ENCODE measurements at places on chromosomes 11 and 22.
A peak's percentile ranks its signal among the peaks of the same experiment; 100 is the strongest.

- peak; percentile 69 for DNase-seq
These were observed 10.4 kb upstream of the CDC42BPG start for GRCh38 chr11:64854534-64855502.

DNA sequence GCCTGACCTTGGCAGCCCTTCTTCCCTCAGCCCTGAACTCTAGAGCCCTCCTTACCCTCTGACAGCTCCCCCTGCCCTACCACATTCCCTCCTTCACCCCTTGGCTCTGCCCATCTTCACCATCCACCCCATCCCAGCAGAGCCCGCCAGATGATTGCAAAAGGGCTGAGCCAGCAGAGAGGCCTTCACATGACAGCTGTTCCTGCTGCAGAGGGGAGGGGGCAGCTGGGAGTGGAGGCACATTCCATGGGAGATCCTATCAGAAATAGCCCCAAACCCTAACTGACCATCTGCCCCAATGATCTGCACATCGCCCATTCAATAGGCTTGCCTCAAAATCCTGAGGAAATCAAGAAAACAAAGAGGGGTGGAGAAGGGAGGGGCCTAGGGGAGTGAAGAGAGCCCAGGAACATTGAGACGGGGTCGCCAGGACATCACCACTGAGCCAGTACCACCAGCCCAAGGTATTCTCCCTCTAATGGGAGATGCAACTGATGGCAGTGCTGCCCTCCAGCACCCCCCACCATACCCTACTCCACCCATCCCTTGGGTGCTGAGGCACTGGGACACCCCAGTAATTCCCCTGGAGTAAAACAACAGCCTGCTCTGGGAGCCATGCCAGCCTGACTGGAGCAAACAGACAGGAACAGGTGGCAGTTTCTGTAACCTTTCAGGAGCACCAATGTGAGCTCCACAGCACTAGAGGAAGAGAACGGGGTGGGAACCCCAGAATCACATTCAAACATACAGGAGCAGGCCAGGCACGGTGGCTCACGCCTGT is 8.0 kb upstream of the AHNAK start:
- DNase-seq, result no peak

DNA sequence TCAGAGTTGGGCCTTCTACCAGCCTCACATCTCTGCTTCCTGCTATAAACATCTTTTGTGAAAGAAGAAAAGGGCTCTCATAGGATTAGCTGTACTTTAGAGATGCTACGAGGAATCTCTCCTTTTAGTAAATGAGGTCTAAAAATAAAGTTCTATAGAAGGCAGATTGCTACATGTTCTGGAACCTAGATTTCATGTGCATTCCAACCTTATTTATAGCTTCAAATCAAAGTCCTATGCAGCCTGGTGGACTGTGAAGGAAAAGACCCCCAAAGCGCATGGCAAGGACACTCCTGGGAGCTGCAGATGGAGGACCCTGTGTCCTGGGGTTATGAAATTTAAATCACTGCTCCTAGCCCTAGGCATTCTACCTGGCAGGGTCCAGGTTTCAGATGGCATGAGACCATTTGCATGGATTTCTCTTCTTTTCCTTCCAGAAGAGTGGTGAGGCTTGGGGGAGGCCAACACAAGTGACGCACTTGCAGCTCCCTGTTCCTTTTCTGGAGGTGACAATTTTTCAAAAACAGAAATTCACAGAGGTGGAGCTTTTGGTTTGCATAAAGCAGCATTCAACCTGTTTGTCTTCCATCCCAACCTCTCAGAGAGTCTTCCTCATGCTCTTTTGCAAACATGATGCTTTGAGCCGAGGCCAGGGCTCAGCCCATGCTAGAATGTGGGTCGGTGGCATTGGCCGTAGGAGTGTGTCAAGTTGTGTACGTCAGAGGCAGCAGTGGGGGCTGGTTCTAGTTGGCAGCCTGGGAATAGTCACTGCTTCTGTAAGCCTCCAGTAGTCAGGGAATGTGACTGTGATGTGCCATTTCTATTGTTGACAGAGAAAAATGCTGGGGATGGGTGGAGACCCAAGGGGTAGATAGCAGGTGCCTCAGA is 6.3 kb downstream of the CRY2 start:
- no peak for DNase-seq

DNA sequence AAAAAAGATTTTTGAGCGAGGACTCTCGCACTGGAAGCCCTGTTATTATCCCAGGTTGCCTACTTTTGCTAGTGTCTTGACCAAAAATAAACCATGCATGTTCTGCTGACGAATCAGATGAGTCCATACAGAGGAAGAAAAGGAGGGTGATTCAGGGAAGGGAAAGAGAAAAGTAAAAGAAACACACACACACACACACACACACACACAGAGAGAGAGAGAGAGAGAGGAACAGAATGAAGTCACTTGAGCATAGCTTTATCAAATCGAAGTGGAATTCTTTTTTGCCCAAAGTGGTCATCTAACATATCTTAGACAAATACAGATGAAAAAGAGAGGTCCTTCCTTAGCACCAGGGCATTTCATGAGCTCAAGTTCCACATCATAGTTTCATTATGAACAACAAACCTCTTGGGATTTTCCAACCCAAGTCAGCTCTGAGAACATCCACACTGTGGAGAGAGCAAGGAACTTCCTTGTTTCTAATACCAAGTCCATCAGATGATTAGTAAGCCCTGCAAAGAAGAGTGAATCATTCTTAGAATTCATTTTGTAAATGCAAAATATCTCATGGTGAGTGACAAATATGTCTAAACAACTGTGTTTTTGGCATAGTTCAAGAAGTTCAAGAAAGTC is 7.7 kb upstream of the MMP12 start:
- DNase-seq, result no peak

DNA sequence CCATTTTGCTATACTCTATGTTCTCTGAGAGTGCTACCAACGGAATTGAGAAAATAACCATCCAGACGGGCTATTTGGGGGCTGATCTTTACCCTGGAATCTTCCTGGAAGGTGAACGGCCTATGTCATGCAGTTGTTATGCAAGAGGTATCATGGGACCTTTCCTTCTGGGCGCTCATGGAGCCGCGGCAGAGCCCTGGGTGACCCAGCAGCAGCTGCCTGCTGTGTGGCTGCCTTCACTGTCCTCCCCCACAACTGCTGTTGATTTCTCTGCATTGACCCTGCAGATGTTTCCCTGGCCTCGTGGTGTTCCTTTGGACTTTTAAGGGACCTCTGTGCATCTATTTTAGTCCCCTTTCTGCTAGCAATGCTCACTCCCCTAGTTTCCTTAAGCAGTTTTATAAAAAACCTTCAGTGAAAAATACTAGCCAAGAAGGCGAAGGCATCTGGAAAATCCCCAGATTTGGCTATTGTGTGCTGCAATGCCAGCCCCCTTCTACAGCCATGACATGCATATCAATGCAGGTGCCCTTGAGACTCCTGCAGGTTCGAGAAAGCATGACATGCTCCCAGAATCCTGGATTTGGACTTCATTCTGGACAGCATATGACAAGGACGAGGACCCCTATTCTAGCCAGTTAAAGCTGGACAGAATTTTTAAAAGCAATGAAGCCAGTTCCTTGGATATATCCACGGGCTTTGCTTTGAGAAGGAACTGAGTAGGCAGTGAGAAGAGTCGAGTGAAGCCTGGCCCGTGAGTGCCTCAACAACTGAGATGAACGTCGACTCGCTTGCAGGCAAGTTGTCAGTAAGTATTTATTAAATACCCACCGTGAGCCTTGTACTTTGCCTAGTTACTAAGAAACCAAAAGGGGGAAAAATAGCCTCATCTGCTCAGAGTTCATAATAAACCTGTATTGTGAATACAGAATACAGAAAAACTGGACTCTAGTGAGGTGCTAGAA is at the start of gene SLC25A18:
Gene SLC25A18, plus strand, starts transcription at position 593 of the 965 bp plus-strand sequence. CDS start 16,447 bp downstream, outside the sequence.
- DNase-seq, result no peak

GRCh38 chr11:129455756-129456655 is 80.4 kb downstream of the BARX2 start:
- DNase-seq, result no peak

Measured in CD8-positive, alpha-beta memory T cell (primary cell).